Fibroblast of the aortic adventitia (primary cell): ENCODE measurements at places on chromosomes 2 and 18. TPM values are rescaled to one million over a fixed set of nuclear protein-coding genes. Genes with fewer than 3 reads are reported as not detected.

Gene SKOR2
- total RNA-seq: not detected in 2 replicates

Gene RABL2A
- 7.6 and 12.0 TPM in 2 replicates for total RNA-seq

Gene MAL
- not detected in 2 replicates for total RNA-seq

GRCh38 chr2:146278881-146279280, 1565.9 kb upstream of the ACVR2A start:
- no peak for DNase-seq

Gene CCBE1
- 16.2 and 35.3 TPM in 2 replicates for total RNA-seq

GRCh38 chr18:75207310-75208154, 1.4 kb downstream of the PTGR3 start:
- peak; percentile 53 for DNase-seq

GRCh38 chr2:13009027-13009642, 292.4 kb downstream of the TRIB2 start:
- peak; percentile 26 for DNase-seq

DNA sequence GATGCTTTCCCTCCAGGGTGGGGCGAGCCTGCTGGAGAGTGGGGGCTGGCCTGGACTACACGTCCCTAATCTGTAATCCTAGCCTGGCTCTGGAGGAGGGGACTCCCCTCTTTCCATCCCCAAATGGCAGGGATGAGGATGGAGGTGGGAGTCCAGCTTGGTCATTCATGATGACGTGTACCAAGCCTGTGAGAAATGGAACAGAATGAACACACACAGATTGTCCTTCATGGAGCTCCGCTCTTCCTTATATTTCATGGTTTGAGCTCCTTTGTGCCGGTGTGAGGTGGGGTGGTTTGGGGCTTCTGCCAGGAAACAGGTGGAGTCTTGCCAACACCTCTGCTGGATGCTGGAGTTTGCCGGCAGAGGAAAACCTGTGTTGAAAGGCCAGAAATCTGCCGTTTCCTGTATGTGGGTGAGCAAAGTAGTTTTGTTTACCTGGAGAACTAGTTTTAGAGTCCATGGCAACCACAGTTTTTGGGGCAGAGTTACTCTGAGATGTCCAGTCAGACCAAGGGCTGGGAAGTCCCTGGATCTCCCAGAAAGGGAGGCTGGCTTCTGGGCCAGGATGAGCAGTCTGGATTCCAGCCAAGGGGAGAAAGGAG, 417.6 kb upstream of the MEX3C start:
- peak; percentile 14 for DNase-seq

GRCh38 chr2:85355521-85355920, 952 bp downstream of the ELMOD3 start:
- DNase-seq: peak; percentile 19

Gene RAX
- not detected in 2 replicates for total RNA-seq

DNA sequence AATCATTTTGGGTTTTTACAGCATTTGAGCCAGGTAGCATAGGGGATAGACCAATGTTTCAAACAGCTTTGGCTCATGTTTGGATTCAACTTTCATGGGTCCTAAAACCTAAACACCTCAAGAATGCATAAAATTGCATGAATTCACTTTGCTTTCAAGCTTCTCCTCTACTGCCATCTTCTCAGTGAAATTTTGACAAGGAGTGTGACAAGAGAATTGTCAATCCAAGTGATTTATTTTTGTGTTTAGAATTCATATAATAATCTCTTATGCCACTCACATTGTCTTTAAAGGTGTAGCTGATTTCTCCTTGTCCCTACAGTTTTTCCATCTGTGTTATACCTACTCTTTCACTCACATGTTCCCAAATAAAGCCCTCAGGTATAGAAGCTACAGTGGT, 264.8 kb upstream of the RND3 start:
- DNase-seq: no peak

DNA sequence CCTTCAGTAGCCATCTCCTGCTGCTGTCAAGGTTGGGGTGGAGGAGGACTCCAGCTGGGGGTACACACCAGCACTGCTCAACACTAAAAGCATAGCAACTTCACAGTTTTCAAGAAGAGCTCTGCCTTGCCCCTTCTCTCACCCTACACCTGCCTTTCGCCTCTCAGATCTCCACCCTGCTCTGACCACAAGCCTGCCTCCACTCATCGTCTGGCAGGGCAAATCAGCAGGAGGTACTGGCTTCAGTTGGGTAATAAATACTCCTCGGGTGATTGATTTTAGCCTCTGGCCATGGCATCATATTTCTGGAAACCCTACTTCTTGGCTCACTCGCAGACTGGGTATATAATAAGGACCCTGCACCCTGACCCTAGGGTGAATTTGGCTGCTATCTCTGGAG, 3.1 kb upstream of the PRKAG3 start:
- DNase-seq: no peak

DNA sequence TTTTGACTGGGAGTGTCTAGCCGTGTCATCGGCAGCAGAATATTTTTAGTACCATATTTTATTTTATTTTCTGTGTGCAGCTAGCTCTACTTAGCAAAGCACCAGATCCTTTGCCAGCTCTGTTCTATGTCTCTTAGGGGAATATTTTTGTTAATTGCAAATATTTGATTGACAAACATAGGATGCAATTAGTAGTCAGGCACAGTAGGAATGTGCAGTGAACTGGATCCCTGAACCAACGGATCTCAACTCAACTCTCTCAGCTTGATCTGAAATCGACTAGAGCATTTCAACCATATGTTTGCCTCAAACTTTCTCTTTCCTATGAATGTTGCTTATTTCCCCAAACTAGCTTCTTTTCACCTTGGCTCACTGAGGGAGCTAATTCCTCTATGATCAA, 998.0 kb upstream of the FANCL start:
- no peak for DNase-seq

DNA sequence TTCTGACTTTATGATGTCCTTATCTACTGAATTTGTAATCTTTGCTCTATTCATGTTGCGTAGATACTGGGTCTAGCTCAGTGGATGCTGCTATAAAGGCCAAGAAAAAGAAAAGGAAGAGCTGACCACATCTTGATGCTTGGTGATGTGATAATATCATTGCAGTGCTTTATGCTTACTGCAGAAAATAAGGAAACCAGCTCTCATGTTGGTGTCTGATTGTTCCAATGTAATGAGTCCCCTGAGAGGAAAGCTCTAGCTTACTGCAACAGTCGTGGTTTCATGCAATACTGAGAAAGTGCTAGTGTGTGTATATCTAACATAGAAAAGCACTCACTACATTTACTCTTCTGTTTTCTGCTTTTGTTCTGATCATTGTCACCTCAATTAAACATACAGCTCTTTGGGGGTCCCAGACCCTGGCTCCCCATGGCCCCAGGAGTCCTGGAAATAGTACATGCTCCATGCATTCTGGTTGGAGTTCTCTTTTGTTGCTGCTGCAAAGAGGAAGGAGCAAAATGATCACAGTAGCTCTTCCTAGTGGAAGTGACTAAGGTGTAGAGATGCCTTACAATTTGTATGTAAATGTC, 338.8 kb downstream of the CYRIA start:
- no peak for DNase-seq

Gene LRP2
- 0.41 TPM in 1 of 2 replicates, not detected in the other for total RNA-seq

Gene FAM110C
- not detected in 2 replicates for total RNA-seq

DNA sequence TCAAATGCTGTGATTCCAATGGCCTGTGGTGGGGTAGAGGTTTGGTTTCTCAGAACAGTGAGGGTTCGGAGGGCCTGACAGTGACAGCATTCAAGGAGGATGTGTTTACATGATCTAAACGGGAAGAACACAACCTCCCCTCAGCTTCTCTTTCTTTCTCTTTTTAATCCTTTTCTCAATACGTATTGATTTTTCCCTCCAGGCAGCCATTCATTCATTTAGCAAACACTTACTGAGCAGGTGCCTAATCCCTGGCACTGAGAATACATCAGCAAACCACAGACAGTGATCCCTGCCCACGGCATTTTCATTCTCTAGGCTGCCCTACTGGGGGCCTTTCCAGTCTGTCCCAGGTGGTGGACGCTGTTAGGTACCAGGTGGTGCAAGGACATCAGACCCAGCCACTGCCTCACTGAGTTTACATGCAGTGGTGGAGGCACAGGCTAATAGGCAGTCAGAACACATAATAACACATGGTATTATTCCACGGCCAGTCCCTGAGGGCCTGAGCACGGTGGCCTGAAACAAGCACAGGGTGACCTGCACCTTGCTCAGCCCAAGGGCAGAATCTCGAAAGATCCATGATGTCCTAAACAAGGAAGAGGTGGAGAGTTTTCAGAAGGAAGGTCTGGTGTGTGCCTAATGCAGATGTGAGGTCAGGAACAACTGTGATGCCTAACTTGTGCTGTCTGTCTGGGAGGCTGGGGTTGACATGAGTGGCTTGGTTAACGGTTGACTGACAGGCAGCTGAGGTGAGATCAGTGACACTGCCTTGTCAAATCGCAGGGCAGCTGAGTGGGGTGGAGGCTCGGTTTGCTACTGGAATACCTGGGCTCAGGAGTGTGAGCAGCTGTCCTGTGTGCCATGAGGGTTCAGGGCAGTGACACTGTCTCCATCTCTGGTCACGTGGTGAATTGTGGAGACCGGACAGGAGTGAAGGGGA, 785.5 kb upstream of the HS6ST1 start:
- DNase-seq: no peak
